ENCODE measurements at places on chromosomes 11 and 22. TPM values are rescaled to one million over a fixed set of nuclear protein-coding genes. Genes with fewer than 3 reads are reported as not detected.

GRCh38 chr11:92558323-92558722 is 333.7 kb downstream of the FAT3 start:
- no peak for DNase-seq

DNA sequence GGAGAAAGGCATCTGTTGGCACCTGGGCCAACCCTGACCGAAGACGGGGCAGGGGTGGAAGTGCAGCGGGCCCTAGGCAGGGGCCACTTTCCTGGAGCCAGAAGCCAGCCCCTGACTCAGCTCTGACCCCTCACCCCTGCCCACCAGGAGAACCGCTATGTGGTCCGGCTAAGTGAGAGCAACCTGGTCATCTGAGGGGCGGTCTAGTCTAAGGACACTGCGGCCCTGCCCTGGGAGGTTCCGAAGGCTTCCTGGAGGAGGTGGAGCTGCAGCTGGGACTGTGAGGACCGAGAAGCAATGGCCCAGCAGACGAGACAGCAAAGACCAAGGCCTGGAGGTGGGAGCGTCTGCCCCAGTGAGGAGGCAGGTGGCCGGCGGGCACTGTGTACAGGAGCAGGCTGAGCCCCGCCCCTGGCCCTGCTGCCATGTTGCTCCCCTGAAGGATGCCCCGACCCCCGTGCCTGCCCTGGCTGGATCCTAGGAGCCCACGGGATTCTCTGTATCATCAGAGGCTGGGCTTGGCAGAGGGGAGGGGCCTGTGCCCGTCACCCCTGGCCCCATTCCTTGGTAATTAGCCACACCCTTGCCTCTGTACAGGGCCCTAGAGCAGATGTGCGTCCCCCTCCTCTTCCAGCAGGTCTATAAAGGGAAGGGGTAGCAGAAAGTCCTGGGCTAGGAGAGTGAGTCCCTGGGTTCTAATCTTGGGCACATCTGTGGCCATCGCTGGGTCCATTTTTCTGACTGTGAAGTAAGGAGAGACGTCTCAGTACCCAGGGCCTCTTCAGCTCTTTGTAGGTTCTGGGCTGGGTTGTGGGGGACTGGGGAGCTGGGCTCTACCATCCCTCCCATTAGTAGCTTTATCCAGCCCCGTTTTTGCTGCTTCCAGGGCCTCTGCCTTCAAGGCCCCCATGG is 19.4 kb downstream of the RELT start:
- DNase-seq, result no peak

DNA sequence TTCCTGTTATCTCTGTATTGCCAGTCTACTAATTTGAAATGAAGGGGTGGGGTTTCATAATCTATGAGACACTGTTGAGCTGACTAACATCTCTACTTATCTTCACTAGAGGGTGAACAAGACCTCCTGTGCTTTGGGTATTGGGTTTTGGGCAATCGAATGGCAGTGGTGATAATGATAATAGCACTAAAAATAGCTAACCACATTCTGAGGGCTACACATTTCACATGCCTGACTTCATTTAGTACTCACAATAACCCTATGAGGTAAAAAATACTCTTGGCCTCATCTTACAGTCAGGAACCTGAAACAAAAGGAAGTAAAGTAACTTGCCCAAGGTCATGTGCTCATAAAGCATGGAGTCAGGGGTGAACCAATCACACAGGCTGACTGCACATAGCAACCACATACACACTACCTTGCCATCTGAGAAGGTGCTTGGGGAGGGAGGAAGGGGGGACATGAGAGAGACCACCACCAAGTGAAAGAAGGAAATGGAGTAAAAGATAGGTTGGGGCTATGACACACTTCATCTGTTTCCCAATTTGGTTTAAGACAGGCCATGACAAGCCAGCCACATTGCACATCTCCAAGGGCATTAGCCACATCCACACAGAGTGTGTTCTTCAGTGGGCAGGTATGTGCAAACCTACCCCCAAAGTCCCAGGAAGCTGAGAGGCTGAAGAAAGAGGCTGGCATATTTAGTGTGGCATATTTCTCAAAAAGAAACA is 387.6 kb upstream of the DDI1 start:
- no peak for DNase-seq

- DNase-seq, result peak; percentile 94
Measured at GRCh38 chr11:123450623-123451022, 20.6 kb downstream of the GRAMD1B start.

GRCh38 chr22:18082467-18082866 is 4.7 kb downstream of the PEX26 start:
- DNase-seq, result no peak

- no peak for DNase-seq
Measured at GRCh38 chr11:85626496-85626895, 648 bp downstream of the DLG2 start.

- DNase-seq, result no peak
Measured at GRCh38 chr22:43338766-43339345, 4.3 kb downstream of the SCUBE1 start.

DNA sequence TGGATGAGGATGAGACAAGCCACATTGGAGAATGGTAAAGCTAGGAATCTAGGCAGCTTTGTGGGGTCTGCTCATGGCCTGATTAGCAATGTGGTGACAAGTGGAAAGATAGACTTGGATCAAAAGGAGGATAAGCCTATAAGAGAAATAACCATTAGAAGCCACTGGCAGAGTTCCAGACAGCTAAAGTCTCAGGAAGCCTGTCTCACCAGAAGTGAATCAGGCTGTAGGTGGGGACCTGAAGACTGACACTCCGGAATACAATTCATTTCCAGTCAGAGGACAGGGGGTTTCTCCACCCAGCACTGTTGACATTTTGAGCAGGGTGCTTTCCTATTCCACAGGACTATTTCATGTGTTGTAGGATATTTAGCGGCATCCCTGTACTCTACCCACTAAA is 129.7 kb downstream of the ARHGAP42 start:
- DNase-seq, result no peak

DNA sequence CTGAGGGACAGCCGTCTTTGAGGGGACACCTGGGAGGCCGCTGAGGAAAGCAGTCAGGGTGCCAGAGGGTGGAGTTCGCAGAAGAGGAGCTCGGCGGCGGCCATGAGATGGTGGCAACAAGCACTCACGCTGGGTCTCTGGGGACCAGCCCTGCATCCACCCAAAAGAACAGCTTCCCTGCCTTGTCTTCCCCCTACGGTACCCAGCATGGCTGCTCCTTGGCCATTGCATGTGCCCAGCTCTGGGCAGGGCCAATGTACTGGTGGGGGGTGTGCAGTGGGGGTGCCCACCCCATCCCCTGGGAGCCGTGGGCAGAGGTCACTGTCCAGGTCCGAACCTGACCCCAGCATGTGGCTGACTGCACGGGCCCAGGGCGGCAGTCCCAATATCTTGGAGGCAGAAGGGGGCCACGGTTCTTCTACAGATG is 42.3 kb downstream of the OSBPL5 start:
- no peak for DNase-seq

GRCh38 chr11:35257281-35257680 is 118.3 kb downstream of the CD44 start:
- DNase-seq, result no peak

DNA sequence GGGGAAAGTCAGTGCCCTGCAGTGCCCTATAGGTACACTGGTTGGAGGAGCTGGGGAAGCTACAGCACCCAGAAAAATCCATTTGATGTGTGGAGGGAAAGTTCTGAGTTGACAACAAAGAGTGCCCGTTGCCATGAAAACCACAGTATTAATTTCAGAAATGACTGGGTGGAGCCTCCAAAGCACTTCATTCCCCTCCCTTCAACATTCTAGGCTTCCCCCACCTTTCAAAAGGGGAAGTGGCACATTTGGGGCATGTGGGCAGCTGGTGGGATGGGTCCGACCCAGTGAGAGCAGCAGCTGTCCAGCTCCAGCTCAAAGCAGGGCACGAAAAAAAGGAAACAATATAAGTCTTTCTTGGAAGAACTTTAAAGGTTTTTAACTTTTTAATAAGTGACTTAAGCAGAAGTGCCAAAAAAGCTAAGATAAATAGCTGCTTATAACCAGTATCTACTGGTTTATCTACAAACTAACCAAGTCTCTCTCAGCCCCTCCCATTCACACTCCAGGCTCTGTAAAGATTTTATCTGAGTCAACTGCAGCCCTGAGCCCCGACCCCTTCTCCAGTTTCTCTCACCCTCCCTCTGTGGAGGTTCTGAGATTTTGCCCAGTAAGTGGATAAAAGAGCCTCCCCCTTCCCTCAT is 9.0 kb upstream of the AHNAK start:
- peak; percentile 90 for DNase-seq

GRCh38 chr11:118008271-118008911 is 22.2 kb downstream of the IL10RA start:
- no peak for DNase-seq

- peak; percentile 63 for DNase-seq
Measured at GRCh38 chr11:46930089-46930488, 6.5 kb upstream of the CSTPP1 start.

- no peak for DNase-seq
Measured at GRCh38 chr11:95486979-95487378, 256.0 kb upstream of the SESN3 start.

GRCh38 chr11:20125927-20126326 is 34.3 kb downstream of the DBX1 start:
- peak; percentile 48 for DNase-seq

DNA sequence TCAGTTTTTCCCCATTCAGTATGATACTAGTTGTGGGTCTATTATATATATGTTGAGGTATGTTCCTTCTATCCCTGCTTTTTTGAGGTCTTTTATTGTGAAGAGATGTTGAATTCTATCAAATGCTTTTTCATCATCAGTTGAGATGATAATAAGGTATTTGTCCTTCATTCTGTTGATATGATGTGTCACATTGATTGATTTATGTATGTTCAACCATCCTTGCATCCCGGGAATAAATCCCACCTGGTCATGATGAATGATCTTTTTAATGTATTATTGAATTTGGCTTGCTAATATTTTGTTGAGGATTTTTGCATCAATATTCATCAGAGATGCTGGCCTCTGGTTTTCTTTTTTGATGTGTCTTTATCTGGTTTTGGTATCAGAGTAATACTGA is 26.0 kb downstream of the ENDOD1 start:
- DNase-seq, result no peak

GRCh38 chr11:76783896-76784813 is 999 bp downstream of the TSKU start:
- peak; percentile 60 for DNase-seq

- DNase-seq, result no peak
Measured at GRCh38 chr22:41909310-41910049, 5.4 kb downstream of the SHISA8 start.

- DNase-seq, result no peak
Measured at GRCh38 chr11:63840356-63841060, 1.6 kb downstream of the MARK2 start.

- no peak for DNase-seq
Measured at GRCh38 chr11:114182471-114183043, 113.6 kb upstream of the NNMT start.

DNA sequence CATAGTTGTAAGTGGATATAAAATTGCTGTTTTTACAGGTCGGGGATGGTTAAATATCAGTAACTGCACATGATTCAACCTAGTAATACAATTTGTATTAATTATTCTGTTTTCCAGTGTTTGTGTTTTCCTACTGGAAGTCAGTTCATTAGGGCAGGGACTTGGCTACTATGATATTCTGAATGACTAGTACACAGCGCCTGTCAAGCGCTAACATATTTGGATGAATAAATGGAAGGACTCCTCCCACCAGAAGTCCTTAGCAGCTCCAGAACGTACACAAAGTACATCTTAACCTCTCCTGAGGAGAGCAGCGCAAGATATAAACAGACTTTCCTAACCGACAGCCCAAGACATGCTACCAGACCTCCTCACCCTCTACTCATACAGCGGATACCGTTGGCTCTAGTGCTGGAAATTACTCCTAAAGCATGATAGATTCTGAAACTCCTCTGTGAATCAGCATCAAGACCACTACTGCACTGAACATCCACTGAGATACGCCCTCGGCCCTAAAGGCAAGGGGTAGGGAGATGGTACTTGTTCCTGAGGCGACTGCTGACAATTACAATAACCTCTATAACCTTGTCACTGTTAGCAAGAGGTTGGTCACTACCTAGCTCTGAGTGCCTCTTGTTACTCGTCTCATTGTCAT is 79.1 kb downstream of the RDX start:
- no peak for DNase-seq

DNA sequence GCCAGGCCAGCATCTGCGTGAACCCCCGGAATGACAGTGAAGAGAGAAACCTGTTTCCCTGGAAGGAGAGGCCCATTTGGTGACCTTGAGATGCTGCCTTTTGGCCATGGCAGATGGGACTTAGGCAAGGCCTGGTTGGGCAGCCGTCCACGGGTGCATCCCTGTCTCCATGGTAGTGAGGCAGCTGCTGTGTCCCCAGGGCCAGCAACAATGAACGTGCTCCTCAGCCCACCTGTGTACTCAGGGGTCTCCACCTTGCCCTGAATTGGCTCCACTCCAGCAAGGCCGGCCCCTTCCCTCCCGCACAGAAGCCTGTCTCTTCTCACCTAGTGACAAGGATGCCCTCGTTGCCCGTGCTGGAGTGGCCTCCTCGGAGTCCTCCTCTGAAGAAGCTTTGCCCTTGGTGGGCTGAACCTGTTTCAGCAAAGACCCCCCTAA is 441.1 kb downstream of the TBC1D22A start:
- DNase-seq, result no peak

DNA sequence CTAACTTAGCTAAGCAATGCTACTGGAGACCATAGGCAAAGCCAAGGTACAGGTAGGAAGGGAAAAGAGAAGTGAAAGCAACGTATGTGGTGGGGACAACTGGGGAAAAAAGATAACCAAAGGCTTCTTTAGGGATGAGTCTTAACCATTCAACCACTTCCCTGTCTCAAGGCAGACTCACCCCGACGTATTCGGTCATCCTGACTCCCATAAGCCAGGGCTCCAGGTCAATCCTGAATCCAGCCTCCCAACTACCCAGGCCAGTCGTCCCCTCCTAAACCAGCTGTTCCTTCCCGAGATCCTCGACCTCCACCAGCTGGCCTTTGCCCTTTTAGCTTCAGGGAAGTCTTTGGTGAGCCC is 330 bp downstream of the ACP2 start:
- peak; percentile 63 for DNase-seq

DNA sequence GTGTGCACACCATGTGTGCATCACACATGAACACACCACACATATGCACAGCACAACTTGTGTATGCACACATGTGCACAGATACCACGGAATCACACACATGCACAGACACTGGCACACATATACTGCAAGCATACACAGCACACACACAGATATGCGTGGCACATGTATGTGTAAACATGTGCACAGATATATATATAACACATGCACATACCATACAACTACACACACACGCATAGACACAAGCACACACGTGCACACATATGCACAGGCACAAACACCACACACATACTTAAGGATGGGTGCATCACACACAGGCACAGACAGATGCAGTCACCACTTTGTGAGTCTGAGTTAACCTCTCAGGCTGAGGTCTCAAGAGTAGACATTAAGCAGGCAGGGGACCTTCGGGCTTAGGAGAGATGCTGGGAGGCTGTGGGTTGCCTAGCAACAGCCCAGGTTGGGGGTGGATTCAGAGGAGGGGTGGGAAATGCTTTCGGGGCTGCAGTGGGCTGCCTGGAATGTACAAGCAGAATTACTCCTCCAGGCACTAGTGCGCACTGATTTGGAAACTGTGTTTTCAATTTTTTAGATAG is 82.9 kb downstream of the MYO18B start:
- DNase-seq, result no peak

- no peak for DNase-seq
Measured at GRCh38 chr22:34111210-34111824, 191.0 kb upstream of the LARGE1 start.

The CCDC87 gene
- total RNA-seq, result 0.34 TPM

The ACR gene
- not detected for total RNA-seq

The C11orf86 gene
- total RNA-seq, result not detected

The MRGPRX4 gene
- not detected for total RNA-seq

The TSKU gene
- 22.6 TPM for total RNA-seq

The PRAME gene
- total RNA-seq, result not detected

The DLG2 gene
- total RNA-seq, result not detected

The RFPL2 gene
- total RNA-seq, result not detected

The SERPING1 gene
- total RNA-seq, result 5.4 TPM

Data from LHCN-M2 (cell line).